Activated CD4-positive, CD25-positive, alpha-beta regulatory T cell treated with anti-CD3 and anti-CD28 coated beads, Interleukin-2, amount 50 U/mL, for 72 hours (primary cell): ENCODE measurements at places on chromosomes 16 and 17.

DNA sequence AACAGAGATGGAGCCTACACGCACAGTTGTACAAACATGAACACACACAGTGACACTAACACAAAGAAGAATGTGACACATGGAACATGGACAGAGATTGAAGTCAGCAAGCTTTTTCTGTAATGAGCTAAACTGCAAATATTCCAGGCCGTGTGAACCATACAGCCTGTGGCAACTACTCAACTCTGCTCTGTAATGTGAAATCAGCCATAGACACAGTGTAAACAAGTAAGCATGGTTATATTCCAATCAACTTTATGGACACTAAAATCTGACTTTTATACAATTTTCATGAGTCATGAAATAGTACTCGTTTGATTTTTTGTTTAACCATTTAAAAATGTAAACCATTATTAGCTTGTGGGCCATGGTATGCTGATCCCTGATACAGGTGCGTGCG, 120.2 kb downstream of the SMG6 start:
- no peak for DNase-seq

DNA sequence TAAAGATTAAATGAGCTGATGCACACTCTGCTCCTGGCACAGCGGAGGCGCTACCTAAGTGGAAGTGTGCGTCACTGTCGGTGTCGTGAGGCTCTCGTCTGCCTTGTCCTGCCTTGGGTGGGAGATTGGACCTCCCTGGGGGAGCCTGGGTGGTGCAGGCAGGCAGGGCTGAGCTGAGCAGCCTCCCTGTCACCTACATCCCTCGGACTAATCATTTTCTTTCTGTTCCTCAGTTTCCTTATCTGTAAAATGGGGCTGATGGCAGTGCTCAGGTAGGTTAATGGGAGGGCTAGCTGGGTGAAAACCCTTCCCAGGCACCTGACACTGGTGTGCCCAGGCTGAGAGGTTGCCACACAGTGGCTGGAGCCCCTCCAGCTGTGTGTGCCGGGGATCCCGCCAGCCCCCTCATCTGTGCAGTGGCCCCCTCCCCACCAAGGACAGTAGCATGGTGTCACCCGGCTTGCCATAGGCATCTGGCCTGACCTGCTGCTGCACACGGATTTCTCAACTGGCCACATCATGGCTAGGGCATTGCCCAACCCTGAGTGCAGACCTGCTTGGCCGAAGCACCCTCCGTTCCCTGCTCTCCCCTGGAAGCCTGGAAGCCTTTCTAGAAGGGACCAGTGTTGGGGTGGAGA, 4.3 kb downstream of the ADCY7 start:
- DNase-seq: no peak

GRCh38 chr17:77036841-77037381, 103.9 kb upstream of the SEC14L1 start:
- no peak for DNase-seq

DNA sequence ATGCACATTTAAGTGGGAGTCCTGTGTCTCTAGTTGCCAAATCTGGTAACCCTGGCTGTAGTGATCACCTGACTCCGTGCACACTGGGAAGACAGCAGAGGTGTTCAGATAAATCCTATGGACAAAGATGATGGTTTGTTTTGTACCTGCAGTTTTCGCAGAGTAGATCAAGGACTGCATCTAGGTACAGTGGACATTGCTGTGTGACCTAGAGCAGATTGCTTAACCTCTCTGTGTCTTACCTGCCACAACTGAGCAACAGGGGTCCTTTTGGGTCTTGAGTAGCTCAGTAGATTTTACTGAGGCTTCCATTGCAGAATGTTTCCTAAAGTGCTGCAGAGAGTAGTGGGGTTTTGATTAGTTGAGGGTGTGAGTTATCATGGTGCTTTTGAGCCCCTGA, 160.8 kb downstream of the SHISA9 start:
- DNase-seq: no peak

DNA sequence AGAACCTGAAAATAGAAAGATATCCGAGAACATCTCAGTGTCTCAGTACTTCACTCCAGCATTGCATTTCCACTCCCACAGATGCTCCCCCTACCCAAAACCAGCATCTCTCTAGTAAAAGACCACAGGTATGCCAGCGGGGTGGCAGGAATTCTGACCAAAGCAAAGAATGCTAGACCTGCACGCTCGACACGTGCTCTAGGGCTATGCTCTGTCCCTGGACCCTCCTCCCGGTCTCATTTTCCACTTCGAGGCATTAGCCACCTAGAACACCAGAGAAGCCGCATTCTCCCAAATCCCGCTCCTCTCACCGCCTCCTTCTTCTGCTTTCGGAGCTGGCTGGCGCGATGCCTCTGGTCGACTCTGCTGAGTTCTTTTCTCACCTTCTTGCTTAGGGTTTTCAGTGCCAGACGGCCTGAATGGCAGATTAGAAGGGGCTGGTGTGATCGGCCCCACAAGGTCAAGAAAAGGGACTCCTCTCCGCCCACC, 487 bp downstream of the TSR1 start:
- DNase-seq: no peak

DNA sequence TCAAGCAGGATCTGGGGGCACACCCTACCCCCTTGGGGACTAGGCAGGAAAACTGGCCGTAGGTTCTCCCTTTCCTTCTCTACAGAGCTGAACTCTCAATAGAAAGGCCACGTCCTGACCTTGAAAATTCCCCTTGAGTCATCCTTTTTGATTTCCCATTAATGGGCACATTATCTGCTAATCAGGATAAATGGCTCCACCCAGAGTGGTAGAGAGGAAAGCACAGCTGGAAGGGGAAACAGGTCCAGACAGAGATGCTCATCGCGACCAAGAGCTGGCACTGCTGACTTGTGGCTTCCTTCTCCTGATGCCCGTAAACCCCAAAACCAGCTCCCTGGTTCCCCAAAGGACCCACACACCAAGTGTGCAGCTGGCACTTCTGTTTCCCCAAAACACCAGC, 206.5 kb upstream of the CDH5 start:
- no peak for DNase-seq

DNA sequence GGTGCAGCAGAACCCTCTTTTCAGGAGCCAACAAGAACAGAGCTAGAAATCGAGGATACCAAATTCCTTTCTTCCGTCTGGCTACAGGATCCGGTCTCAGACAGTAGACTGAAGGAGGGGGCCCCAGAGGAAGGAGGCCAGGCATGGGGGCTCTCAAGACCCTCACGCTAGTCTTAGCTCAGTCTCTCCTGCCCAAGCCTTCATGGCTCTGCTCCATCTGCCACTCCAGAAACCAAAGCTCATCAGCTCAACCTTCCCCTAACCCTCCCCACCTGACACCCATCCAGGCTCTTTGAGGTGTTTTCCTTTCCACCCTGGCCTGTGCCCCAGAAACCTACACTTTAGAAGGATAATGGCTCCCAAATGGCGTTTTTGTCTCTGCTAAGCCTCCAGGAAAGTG, 6.2 kb upstream of the TMEM92 start:
- peak; percentile 24 for DNase-seq

- no peak for DNase-seq
Observed at GRCh38 chr16:898761-899682, 71.8 kb downstream of the LMF1 start.

- DNase-seq: no peak
Observed at GRCh38 chr16:47978491-47979163, 177.2 kb downstream of the ABCC12 start.

GRCh38 chr17:77375108-77375916, 234.5 kb downstream of the SEC14L1 start:
- DNase-seq: no peak

- no peak for DNase-seq
Observed at GRCh38 chr17:68605914-68606313, 4.7 kb upstream of the FAM20A start.

DNA sequence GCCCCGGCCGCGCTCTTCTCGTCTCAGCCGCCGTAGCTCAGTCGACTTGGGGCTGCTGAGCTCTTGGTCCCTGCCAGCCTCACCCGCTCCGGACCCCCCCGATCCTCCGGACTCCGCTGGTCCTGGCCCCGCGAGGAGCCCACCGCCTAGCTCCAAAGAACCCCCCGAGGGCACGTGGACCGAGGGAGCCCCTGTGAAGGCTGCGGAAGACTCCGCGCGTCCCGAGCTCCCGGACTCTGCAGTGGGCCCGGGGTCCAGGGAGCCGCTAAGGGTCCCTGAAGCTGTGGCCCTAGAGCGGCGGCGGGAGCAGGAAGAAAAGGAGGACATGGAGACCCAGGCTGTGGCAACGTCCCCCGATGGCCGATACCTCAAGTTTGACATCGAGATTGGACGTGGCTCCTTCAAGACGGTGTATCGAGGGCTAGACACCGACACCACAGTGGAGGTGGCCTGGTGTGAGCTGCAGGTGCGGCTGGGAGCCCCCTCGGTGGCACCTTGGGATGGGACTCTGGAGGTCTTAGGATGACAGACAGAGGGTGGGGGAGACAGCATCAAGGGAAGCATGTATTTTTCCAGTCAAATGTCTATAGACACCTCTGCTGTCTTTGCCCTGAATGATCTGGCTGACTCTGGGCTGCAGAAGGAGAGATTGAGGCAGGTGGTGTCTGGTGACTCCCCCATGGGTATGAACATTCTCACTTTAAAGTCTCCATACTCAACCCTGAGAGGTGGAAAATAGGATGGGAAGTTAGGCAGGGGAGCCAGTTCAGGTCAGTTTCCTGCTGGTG, 635 bp downstream of the WNK4 start:
- no peak for DNase-seq

DNA sequence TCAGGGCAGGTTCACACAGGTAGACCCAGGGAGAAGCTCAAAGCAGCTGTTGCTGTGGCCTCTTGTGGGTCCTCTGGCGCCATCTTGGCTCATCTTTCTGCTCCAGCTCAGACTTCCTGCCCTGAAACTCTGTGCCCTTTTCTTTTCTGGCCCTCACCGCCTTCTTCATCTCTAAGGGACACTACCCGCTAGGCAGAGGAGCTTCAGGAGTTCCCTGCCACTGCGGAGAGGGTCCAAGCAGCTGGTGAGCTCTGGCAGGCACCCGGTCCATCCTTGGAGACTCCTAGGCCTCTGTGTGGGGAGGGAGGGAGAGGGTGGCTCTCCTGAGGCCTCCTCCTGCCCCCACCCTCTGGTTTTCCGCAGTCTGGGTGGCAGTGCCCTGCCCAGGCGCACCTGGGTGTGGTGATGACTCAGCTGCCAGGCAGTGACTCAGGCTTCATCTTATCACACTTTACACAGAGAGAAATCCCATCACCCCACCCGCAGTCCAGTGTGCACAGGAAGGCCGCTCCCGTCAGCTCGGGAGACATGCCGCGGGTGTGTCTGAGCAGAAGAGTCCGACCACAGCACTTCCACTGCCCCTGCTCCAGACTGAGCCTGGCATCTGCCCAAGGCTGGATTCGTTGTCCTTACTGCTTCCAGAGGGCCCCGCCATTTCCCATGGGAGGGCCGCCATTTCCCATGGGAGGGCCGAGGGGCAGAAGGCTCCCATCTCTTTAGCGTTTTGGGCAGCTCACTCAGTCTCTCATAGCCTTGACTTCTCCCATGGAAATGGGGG, 7.3 kb downstream of the NT5C start:
- peak; percentile 70 for DNase-seq

DNA sequence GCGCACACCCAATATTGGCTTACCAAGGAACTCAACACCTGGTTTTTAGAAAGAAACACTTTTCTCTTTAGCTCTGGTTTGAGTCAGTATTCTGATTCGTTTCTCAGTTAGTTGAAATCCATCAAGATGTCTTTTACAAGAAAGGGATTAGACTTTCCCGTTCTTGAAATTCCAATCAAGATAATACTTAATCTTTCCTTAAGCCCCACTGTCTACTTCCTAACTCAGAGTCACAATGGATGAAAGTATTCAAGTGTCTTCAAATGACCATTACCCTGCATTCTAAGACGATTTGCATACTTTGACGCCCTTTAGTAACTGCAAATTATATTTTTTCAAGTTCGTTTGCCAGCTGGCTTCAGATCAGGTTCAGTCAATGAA, 189.8 kb downstream of the USP22 start:
- DNase-seq: no peak

DNA sequence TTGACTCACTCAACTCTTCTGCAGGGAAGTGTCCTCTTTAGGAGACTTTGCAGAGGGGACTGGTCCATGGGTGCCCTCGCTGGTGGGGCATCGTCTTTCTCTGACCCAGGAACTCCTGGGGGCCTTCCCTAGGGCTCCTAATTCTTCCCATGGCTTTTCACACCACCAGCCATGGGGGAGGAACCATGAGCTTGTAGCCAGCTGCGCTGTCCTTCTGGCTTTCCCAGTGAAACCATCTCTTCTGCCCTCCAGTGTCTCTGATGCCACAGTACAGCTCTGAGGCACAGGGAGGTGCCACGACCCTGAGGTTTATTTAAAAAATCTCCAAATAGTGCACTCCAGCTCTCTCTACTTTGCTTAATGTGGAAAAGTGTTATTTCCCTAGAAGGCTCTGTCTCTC, 78.6 kb downstream of the SDR42E1 start:
- no peak for DNase-seq

DNA sequence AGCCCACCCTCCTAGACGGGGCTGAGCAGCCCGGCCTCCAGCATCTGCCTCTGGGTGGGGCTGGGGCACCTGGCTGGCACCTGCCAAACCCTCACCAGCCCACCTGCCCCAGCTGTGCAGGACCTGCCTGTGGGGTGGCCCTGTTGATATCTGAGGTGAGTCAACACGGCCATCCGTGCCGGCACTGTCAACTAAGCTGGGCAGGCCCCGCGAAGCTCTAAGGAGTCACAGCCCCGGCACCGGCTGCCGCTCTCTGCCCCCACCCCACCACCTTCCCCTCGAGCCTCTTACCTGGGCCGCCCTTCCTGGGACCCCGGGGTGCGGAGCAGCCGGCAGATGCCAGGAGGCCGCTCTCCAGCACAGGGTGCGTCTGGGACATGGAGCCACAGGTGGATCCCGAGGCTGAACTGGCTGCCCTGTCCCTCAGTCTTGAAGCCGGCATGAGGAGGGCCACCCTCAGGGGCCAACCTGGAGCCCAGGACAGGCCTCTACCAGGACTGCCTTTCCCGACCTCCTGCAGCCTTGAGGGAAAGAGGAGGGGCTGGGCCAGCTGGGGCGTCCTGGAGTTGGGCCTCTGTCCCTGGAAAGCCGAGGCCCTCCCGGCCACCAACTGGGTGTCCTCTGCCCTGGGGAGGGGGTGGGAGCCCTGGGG, 515 bp downstream of the CBFA2T3 start:
- no peak for DNase-seq

GRCh38 chr17:64120159-64120810, 9.7 kb downstream of the ERN1 start:
- DNase-seq: no peak

- DNase-seq: no peak
Observed at GRCh38 chr17:65066901-65067300, 10.4 kb upstream of the GNA13 start.

DNA sequence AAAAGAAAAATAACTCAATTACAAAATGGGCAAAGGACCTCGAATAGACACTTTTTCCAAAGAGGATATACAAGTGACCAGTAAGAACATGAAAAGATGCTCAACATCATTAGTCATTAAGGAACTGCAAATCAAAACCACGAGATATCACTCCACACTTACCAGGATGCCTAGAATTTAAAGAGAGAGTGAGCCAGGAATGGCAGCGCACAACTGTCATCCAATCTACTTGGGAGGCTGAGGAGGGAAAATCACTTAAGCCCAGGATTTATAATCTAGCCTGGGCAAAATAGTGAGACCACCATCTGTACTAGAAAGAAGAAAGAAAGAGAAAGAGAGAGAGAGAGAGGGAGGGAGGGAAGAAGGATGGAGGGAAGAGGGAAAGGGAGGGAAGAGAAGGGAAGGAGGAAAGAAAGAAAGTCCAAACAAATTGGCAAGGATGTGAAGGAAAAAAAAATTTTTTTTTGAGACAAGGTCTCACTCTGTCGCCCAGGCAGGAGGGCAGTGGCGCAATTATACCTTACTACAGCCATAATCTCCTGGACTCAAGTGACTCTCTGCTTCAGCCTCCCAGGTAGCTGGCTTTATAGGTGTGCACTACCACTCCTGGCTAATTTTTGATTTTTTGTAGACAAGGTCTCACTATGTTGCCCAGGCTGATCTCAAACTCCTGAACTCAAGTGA, 22.6 kb downstream of the TBX2 start:
- DNase-seq: no peak
